ENCODE measurements at places on chromosomes 13 and 19.

- DNase-seq: no peak
Observed at GRCh38 chr13:109333893-109334651, 452.3 kb downstream of the IRS2 start.

GRCh38 chr13:103277959-103278694 lies 211.9 kb upstream of the SLC10A2 start:
- DNase-seq: no peak

GRCh38 chr13:46022481-46022880 lies 30.1 kb downstream of the ZC3H13 start:
- peak; percentile 63 for DNase-seq

DNA sequence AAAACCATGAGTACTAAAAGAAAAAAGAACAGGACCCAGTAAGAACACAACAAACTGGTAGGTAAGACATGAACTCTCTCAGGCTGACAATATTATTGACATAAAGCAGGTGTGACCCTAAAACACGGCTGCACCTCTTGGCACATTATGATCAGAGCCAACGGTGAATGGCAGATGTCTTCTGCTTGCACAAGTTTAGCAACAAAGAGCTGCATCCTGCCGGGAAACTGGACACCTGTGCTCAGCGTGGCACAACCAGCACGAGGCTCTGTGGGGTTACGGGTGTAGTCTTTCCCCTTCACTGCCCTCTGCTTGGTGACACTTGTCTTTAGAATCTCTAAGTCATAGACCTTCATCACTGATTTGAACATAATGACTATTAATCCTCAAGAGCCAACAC lies 97.9 kb downstream of the DOCK9 start:
- DNase-seq: no peak

GRCh38 chr13:44271915-44272341 lies 101.7 kb upstream of the SERP2 start:
- DNase-seq: no peak

GRCh38 chr19:4014541-4015491 lies 7.3 kb downstream of the PIAS4 start:
- DNase-seq: no peak

- DNase-seq: no peak
Observed at GRCh38 chr13:71306821-71307220, 560.2 kb downstream of the DACH1 start.

DNA sequence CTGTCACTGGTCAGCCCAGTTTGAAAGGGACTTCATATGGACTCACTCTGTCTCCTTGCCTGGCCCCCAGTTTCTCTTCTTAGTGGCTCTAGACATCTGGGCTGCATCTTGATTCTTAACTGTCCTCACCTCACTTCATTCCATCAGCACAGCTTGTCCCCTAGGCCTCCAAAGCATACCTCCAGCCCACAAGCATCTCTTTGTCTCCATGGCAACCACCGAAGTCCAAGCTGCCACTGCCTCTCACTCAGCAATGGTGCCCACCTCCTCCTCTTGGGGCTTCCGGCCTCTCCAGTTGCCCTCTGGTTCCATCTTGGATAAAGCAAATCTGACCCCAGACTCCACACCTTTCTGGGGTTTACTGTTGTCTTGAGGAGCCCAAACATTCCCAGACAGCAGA lies 9.9 kb upstream of the KLHL26 start:
- DNase-seq: peak; percentile 30

DNA sequence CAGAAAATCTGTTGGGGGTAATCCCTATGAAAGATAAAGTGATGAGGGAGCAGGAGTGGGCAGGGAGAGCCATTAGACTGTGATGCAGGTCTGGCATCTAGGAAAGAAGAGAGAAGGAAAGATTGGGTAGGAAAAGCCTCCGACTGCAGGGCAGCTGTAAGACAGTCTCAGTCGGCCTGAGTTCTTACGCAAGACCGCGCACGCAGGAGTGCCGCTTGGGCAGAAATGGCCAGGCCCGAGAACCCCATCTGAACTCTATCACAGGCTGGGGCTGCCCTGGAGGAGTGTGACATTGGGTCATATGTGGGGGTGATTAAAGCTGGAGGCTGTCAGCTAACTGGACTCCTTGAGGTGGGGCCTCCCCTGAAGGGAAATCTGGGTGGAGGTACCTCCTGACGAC lies 13.9 kb upstream of the FBXL3 start:
- no peak for DNase-seq

- no peak for DNase-seq
Observed at GRCh38 chr13:43431841-43432240, 354.9 kb downstream of the ENOX1 start.

- DNase-seq: peak; percentile 46
Observed at GRCh38 chr13:33509642-33510229, 224.2 kb upstream of the STARD13 start.

DNA sequence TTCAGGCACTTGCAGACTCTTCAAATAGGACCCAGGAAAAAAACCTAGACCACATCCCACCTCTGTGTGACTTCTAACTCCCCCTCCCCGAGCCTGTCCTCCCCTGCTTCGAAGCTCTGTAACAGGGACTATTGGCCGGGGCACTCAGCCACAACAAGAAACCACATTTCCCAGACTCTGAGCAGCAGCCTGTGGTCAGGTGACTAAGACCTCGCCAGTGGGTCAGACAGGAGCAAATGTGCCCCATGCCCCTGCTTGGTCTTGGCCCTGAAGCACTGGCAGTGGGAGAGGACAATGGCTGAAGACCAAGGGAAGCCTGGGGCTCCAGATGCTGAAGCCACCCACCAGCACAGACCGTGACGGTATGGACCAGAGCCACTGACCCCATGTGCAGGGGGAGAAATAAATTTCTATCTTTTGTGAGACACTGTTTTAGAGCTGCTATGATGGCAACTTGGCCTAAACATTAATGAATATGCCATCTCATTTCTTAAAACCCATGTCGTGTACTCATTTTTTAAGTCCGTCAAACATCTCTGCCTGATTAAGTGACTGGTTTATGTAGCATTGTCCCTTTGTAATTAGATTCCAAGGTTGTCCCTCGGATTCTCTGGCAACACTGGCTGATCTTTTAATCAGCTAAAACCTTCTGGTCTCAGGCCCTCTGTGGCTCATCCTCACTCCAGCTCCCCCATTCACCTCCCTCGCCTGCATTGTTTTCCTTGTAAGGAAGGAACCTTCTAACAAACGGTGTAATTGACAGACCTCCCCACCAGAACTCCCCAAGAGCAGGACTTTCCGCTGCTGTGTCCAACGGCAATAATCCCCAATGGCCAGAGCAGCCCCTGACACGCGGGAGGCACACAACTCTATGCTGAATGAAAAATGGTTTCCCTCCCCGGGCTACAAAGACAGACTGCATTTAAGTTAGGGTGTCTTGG lies 98.4 kb downstream of the STK24 start:
- DNase-seq: peak; percentile 32

- DNase-seq: no peak
Observed at GRCh38 chr13:91513790-91514189, 115.4 kb downstream of the GPC5 start.

GRCh38 chr19:8209462-8210378 lies 550 bp downstream of the CERS4 start:
- DNase-seq: peak; percentile 10

DNA sequence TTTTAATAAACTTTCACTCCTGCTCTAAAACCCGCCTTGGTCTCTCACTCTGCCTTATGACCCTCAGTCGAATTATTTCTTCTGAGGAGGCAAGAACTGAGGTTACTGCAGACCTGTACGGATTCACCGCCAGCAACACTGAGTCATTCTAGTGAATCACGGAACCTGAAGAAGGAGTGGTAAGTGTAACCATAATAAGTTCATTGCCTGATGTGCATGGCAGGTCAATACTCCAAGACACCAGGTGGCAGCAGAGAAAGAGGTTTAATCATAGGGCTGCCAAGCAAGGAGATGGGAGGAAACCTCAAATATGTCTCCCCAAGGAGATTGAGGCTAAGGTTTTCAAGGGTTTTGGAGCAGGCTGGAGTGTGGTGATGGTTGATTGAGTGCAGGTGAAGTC lies 204.3 kb upstream of the IPO5 start:
- DNase-seq: no peak

- DNase-seq: no peak
Observed at GRCh38 chr13:67772807-67773453, 542.8 kb upstream of the PCDH9 start.

DNA sequence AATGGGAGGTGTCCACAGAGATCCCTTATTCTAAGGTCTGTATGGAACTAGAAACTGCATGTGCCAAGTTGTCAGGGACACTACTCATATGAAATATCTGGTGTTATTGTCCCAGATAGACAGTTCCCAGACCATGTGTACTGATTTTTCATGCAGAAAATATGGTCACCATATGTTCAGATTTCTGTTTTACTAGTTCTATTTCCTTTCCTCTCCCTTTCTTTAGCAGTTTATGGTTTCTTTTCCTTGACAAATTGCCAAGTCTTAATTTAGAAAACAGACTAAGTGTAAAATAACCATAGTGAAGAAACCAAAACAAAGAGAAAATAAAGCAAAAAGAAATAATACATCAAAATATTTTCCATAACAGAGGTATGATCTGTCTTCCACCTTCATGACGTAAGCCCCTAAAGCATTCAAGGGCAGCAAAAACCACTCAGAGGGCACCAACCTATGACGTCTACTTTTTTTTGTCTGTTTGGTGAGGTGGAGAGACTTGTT lies 248.5 kb downstream of the KCTD12 start:
- peak; percentile 5 for DNase-seq

- no peak for DNase-seq
Observed at GRCh38 chr19:54373781-54374631, 9.3 kb upstream of the LAIR1 start.

GRCh38 chr19:9156304-9156703 lies 16.1 kb downstream of the ZNF317 start:
- DNase-seq: no peak

DNA sequence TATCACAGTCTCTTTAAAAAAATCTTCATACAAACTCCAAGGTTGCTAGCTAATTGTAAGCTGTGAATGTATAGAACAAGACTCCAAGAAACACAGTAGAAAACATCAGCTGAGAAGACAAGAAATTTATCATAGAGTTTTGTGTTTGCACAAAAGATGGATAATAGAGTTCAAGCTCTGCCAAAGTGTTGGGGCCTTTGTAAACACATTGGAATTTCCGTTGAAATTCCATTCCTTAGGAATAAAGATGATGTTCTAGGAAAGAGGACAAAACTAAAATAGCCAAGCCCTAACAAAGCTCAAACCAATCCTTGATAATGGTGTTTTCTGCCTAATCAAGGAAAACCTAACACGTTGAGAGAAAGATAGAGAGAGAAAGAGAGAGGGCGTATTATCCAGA lies 20.6 kb downstream of the LRRC63 start:
- peak; percentile 36 for DNase-seq

- no peak for DNase-seq
Observed at GRCh38 chr19:3910105-3910504, 22.8 kb upstream of the NMRK2 start.

DNA sequence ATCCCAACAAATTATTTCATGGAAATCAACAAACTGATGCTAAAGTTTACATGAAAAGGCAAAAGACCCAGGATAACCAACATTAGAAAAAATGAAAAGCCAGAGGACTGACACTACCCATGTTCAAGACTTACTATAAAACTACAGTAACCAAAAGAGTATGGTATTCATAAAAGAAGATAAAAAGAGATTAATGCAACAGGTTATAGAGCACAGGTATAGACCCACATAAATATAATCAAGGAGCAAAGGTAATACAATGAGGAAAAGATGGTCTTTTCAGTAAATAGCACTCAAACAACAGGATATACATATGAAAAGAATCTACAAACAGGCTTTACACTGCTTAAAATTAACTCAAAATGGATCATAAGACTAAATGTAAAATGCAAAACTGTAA lies 1342.7 kb downstream of the UQCRFS1 start:
- DNase-seq: no peak

GRCh38 chr19:58319241-58319640 lies 7.6 kb upstream of the ZSCAN22 start:
- DNase-seq: no peak

GRCh38 chr19:41321600-41322270 lies 11.8 kb downstream of the CCDC97 start:
- DNase-seq: peak; percentile 72

- no peak for DNase-seq
Observed at GRCh38 chr13:42398533-42398932, 126.6 kb downstream of the AKAP11 start.

GRCh38 chr19:57363688-57364181 lies 384 bp downstream of the TRAPPC2B start:
- DNase-seq: no peak

- no peak for DNase-seq
Observed at GRCh38 chr19:32865326-32865725, 4.2 kb downstream of the SLC7A9 start.

DNA sequence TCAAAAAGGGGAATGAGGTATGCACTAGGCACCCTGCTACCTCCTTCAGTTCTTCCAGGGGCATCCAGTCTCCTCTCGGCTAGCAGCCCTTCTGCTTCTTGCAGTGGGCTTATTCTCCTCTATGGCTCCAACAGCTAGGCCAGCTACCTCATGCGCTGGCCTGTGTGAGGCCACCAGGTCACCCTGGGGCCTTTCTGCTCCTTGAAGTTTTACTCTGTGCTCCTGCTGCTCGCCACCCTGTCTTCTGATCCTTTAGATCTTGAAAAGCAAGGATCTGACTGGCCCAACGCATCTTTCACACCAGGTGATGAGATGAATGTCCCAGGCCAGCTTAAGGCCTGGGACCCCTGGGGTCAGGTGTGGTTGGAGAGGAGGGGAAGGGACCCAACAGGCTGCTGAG lies 66.2 kb downstream of the RUBCNL start:
- no peak for DNase-seq

GRCh38 chr13:50599046-50599445 lies 244.4 kb downstream of the DLEU7 start:
- DNase-seq: peak; percentile 21

DNA sequence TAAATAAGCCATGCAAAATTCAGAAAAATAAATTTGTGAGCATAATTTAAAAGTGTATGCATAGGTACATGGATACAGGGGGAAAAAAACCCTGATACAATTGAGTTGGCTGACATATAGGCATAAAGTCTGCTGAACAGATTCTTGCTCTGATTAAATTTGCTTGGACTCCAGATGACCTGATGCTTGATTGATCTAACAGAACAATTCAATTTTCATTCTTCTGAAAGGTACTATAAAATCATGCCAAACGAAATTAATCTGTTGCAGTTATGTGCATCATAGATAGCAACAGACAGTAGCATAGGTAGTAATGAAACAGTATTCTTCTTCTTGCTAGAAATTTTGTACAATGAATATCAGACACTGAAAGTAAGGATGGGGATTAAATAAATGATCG lies 578.2 kb upstream of the SLITRK6 start:
- DNase-seq: no peak

GRCh38 chr13:33644581-33645543 lies 173.1 kb upstream of the RFC3 start:
- peak; percentile 36 for DNase-seq
